ENCODE measurements at places on chromosomes 5 and 9.

DNA sequence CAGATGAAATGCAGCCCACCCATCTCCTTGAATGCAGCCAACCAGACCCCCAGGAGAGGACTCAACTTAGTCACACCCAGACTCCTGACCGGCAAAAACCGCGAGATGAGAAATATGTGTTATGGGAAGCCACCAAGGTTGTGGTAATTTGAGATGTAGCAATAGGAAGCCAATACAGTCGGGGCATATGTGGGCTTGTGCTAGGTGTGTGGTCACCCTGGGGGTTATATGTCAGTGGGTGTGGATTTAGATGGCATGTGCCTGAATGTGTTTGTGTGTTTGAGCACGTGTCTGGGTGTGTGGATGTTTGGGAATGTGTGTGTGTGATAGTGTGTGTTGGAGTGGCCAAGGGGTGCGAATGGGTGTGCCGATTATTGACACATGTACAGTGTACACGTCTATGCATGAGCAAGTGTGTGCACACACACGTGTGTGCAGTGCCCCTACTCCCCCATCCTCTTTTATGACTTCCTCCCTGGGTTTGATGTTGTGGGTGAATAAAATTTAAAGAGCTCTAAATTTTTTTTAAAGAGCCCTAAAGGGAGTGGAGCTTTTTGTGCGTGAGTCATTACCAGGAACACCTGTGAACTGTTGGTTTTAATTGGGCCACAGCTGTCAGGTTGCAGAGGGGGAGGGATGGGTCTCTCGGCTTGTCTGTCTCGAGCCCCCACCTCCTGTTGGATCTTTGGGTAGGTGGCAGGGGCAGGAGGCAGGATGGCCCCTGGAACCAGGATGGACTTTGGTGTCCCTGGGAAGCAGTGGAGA lies 86.8 kb downstream of the LHX2 start:
- DNase-seq, result no peak

DNA sequence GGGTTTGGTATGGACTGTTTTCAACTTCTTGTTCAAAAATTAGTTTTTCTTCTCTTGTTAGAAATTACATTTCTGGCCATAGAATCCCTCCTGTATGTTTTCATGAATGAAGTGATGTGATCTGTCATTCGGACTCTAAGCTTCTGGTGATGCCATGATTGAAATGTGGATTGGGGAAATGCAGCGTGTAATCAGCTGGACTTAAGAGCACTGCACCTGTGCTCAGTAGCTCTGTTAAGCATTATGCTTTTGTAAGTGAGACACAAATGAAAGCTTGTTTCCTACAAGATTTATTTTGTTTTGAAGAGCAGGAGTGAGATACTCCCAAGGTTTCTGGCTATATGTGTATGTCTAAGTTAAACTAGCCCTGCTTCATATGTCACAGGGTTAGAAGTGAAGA lies 24.0 kb upstream of the FAM120AOS start:
- no peak for DNase-seq

DNA sequence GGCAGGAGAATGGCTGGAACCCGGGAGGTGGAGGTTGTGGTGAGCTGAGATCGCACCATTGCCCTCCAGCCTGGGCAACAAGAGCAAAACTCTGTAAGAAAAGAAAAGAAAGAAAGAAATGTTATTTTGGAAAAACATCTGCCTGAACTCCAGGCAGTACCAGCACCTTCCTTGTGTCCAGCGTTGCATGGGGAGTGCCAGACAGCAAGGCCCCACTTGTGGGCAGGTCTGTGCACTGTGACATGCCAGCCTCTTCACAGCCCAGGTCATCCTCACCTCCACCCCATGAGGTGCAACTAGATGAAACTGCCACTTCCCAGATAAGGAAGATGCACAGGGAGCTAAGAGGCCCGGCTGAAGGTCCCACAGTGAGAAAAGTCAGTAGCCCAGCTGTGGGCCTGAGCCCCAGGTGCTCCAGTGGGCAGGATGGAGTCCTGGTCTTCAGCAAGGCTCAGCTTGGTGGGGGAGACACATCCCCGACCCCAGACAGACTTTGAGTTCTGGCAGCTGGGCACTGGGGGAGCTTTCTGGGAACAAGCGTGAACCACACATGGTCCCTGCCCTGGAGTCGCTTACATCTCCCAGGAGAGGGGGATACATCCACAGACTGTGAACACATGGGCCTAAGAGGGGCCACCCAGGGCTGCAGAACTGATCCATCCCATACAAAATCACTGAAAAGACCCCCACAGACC lies 146.9 kb upstream of the IER5L start:
- no peak for DNase-seq

- no peak for DNase-seq
Observed at GRCh38 chr9:105264380-105264779, 19.9 kb downstream of the SLC44A1 start.

- no peak for DNase-seq
Observed at GRCh38 chr9:76603448-76603895, 144.5 kb downstream of the GCNT1 start.

DNA sequence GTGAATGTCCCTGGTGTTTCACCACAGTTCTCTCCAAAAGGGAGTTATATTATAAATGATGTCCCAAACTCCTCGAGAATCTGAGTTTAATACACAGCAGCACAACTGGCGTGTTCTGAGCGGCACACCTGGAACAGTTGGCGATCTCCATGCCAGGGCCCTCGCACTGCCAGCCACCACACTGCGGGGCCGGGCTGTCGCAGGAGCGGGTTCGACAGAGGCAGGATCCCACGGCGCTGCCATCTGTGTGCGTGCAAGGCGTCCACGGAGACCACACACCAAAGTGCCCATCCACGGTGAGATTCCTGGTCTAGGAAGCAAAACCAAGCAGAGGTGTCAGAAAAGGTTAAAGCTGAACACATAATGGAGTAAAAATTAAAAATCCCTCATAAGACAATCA lies 423.3 kb downstream of the SEMA5A start:
- DNase-seq, result no peak

DNA sequence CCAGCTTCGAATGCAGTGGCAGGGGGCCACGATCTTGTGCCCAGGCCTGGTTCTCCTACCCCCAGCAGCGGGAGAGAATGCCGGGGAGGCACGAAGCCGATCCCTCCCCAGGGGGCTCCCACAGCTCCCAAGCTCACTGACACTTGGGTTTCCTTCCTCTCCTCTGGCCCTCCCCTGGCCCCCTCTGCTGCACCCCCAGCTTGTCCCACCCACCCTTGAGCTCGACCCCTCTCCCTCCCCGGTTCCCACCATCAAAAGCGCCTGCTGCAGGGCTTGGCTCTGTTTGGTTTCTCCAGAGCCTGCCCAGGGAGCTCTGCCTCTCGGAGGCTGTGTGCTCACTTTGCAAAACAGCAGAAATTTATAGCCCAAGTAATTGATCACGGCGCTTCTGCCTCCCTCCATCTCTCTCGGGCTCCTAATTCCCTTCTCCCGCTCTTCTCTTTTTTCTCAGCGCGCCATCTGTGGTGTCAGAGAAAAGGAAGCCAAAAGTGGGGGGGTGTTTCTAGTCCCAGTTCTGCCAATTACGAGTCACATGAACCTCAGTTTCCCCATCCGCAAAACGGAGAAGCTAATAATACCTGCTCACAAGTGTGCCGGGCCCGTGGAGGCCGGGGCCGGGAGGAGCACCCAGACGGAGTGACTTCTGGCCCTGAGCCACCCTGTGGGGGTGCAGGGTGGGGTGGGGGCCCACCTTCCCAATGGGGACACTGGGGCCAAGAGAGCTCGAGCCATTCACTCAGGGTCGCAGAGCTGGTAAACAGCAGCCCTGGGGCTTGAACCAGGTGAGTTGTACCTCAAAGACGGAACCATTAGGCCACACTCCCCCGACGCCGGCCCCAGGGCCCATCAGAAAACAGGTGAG lies 141.2 kb upstream of the IER5L start:
- DNase-seq, result peak; percentile 5

- DNase-seq, result no peak
Observed at GRCh38 chr5:100609594-100609993, 74.4 kb downstream of the FAM174A start.

DNA sequence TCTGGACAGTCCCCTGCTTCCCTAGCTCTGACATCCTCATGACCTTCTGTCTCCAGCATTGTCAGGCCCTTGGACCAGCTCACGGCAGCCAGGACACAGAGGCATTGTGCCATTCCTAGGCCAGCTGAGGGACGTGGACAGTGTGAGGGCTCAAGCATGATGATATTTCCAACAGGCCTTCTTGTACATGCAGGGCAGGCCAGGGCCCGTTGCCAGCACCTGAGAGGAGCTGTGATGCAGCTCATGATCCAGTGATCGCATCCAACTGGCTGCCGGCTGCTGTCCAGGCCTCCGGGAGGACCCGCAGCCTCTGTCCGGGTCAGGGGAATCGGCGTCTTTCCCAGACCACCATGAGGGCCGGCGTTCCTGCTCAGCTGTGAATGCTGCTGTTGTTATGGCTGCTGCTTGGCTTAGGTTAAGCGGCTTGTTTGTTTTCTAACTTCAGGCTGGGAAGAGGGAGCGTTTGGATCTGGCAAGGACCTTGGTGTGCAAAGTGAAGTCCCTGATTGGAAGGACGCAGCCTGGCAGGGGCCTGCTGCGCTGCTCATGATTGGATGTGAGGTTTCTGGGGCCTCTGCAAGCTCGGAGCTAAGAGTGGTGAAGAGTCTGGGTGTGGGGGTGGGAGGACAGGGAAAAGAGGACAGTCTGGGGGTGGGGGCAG lies 53.8 kb downstream of the PDZD2 start:
- DNase-seq, result no peak

DNA sequence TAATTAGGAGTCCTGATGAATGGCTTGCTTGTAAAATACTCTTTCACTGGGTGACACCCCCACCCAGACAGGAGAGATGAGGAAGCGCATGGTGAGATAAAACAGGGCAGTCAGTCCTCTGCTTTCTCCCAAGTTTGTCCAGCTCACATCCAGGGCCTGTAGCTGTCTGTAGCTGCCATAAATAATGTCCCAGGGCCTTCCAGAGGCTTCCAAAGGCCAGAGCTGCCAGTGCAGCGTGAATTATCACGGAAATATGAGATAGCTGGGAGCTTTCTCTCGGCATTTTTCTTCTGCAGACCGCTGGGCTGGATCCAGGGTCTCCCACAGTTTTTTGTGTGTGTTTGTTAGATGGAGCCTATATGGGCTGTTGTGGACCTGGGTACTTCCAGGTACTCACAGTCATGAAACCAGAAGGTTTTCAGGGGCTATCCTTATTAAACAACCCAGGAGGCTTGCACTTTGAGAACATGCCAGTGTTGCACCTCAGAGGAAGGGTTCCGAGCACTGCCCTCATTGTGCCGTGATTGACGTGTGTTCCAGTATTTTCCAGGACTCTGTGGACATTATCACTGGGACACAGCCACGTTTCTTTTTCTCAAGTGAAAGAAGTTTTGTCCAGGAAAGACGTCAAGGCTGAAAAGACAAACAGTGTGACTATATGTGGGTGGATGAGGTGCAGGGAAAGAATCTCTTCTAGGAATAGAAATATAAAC lies 117.5 kb downstream of the FGF1 start:
- no peak for DNase-seq

DNA sequence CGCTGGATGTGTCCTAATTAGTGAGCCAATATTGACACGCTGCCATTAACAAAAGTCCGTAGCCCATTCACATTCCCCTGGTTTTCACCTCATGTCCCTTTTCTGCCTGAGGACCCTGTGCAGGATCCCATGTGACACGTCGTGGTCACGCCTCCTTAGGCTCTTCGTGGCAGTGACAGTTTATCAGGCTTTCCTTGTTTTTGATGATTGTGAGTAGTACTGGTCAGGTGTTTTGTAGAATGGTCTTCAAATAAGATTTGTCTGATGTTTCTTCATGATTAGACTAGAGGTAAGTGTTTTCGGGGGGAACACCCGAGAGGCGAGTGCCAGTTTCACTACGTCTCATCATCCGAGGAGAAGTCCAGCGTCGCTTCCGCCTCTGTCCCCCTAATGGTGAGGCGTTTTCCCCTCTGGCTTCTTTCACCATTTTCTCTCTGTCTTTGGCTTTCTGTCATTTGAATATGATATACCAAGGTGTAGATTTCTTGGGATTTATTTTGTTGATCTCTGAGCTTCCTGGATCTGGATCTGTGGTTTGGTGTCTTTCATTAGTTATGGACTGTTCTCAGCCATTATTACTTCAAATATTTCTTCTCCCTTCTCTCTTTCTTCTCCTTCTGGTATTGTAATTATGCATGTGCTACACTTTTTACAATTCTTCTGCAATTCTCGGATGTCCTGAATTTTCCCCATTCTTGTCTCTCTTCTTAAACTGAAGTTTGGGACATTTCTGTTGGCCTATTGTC lies 57.3 kb downstream of the TRIP13 start:
- DNase-seq, result no peak

DNA sequence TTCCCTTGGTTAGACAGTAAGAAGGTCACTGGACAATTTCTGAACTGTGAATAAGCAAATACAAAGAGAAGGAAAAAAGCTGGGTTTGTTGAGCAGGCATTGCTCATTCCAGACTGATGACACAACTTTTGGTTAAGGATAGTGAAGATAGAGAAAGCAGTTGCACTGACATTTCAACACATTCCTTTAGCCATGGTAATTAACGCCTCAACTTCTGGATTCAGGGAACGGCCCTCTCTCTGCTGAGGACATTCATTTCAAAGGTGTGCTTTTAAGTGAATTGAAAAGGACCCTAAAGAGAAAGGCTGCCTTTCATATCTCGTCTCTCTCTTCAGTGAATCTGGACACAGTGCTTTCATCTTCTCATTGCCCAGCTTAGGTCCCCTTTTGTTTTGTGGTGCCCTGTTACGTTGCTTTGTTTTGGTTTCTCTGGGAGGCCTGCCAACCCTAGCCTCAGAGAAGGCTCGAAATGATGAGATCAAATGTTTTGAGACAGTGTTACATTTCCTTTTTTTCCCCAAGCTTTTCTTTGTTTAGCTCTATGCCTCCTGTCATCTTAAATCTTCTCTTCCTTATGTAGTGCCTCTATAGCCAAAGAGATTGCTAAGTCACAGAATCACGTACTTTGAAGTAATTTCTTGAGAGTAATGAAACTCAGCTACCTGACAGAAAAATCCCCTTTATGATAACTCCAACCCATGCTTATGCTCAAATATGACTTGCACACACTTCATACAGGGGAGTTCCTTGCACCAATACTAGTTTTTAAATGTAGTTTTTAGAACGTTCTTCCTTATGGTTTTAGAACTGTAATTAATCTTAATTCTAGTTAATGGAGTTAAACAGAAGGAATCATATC lies 94.4 kb upstream of the IFNE start:
- peak; percentile 27 for DNase-seq

DNA sequence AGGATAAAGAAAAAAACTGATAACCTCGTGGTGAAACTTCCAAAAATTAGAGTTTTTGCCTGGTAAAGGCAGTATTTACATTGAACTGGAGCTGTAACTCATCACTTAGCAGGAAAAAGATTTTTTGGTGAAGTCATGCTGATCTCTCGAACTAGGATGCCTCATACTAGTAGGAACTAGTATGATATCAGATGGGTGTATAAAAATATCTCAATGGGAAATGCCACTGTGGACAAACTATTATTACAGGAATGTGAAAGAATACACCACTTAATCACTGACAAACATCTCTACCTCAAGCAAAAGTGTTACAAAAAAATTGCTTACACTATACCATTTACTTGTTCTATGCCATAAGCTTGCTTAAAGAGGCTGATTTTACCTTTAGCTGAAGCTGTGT lies 28.4 kb downstream of the RFX3 start:
- DNase-seq, result no peak

- DNase-seq, result no peak
Observed at GRCh38 chr9:75197561-75197960, 109.2 kb downstream of the OSTF1 start.

GRCh38 chr5:122656160-122656559 lies 118.7 kb upstream of the SNX2 start:
- DNase-seq, result no peak

- DNase-seq, result no peak
Observed at GRCh38 chr5:73295921-73296320, 122.9 kb downstream of the TMEM174 start.

Measured in activated CD4-positive, alpha-beta T cell treated with anti-CD3 and anti-CD28 coated beads, Interleukin-2, amount 10 ng/mL, durations not matched to agents 7 days and 5 days (primary cell).